Melanocyte of skin (primary cell): ENCODE measurements at places on chromosomes 13 and 19. TPM values are rescaled to one million over a fixed set of nuclear protein-coding genes. Genes with fewer than 3 reads are reported as not detected.

CEACAM3 gene
- total RNA-seq = not detected in 2 replicates

BST2 gene
- total RNA-seq = 15.6 and 95.3 TPM in 2 replicates

EID2B gene
- total RNA-seq = 5.1 and 5.2 TPM in 2 replicates

LILRA1 gene
- total RNA-seq = not detected in 2 replicates

DLL3 gene
- under 0.01 and 0.73 TPM in 2 replicates for total RNA-seq

ZSWIM4 gene
- total RNA-seq = 3.3 and 4.6 TPM in 2 replicates

ZNF443 gene
- total RNA-seq = 1.0 and 1.5 TPM in 2 replicates

UPK1A gene
- not detected in 2 replicates for total RNA-seq

OR7G2 gene
- total RNA-seq = not detected in 2 replicates

OVOL3 gene
- total RNA-seq = not detected in 2 replicates

NALCN gene
- total RNA-seq = 0.73 and 5.2 TPM in 2 replicates

LRRC63 gene
- total RNA-seq = 0.69 and 1.5 TPM in 2 replicates

SLC10A2 gene
- not detected in 2 replicates for total RNA-seq

LPAR2 gene
- 4.8 and 8.0 TPM in 2 replicates for total RNA-seq

CCDC61 gene
- 6.3 and 6.6 TPM in 2 replicates for total RNA-seq

OLFM2 gene
- total RNA-seq = 2.0 and 2.8 TPM in 2 replicates

KIR3DL1 gene
- total RNA-seq = not detected in 2 replicates

SMIM44 gene
- total RNA-seq = not detected in 2 replicates

RDH8 gene
- total RNA-seq = 0.36 and 1.4 TPM in 2 replicates

SYNGR4 gene
- total RNA-seq = not detected in 2 replicates

SERPINE3 gene
- total RNA-seq = 0.34 TPM in 1 of 2 replicates, not detected in the other
